ENCODE measurements at places on chromosomes 7 and 10.

DNA sequence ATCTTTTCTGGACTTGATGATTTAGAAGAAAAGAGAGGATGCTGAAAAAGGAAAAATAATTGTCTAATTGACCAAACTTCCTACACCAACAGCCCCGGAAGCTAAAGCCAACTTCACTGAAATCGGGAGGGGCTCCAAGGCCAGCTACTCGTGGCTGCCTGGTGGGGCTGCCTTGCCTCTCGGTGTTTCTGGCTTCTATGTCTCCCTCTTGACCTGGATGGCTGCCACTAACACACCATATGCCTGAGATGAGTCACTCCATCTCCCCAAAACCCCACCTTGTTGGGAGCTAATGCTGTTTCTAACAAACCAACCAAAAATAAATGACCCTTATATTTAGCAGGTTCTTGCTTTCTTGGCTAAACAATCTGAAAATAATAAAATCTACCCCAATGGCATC, 87.6 kb upstream of the AFAP1L2 start:
- DNase-seq: no peak

DNA sequence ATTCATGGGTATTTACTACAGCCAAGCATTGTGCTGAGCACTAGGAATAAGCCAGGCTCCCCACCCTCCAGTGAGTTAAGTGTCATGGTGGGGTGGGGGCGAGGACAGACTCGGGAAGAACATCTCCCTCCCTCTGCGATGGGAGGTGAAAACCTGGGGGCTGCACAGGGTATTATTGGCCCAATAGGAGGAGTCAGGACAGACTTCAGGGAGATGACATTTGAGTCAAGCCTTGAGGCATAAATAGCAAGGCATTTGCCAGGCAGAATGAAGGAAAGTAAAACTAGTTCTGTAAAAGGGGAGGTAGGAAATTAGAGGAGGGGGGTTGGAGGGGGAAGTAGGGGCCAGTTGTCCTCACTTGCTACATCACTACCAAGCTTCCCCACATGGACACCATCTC, 18.9 kb downstream of the NKX2-3 start:
- no peak for DNase-seq

- no peak for DNase-seq
These were observed 36.8 kb upstream of the INPP5F start for GRCh38 chr10:119689016-119689580.

GRCh38 chr7:27161214-27161720, 4.1 kb downstream of the HOXA9 start:
- no peak for DNase-seq

DNA sequence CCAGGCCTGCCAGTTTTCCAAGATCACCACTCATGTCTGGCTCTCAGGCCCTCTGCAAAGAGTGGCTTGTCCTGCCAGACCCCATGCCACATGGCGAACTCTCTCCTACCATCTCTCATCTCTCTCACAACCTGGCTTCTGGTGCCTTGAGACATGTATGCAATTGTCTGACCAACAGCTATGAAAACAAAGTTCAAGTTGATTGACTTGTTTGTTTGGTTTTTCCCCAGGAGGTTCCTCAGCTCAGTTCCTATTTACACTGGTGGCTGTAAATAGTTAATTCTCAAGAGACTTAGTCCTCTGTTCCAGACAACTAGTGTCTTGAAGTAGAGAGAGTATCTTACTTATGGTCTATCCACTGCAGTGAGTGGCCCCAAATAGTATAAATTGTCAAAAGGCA, 131.8 kb downstream of the SNX10 start:
- DNase-seq: no peak

DNA sequence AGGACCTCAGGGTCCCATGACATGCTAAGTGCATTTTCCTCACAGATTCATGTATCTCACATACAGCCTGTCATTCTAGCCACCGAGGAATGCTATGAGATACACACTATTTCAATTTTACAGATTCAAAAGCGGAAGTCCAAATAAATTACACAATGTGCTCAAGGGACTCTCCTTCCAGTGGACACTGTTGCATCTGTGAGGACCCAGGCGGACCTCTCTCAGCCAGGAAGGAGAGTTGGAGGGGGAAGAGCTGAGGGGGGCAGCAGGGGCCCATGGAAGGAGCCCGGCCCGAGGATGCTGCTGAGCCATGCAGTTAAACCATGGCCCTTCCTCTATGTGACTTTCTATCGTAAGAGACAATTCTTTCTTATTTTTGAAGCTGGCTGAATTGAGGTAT, 93.6 kb downstream of the VOPP1 start:
- no peak for DNase-seq

GRCh38 chr7:38274486-38274885, 1.1 kb upstream of the TARP start:
- DNase-seq: no peak

DNA sequence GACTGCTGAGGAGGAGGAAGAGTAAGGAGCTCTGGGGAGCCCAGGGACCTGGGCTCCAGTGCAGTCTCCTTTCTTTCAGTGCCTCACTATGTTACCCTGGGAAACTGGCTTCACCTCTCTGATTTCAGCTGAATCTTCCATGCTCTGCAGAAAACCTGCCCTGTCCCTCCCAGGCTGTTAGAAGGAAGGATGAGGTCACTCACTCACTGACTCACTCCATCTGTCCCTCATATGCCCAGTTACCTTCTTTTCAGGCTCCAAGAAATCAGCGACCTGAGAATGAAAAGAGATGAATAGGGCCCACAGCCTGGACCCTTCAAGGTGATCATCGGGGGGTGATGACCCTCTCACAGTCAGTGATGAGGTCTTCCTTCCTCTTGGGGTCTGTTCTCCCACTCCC, 481 bp downstream of the SFTPA2 start:
- DNase-seq: no peak

GRCh38 chr7:40640566-40640965, 505.8 kb downstream of the SUGCT start:
- DNase-seq: peak; percentile 27

- no peak for DNase-seq
These were observed 127.9 kb upstream of the EEPD1 start for GRCh38 chr7:36025190-36025589.

DNA sequence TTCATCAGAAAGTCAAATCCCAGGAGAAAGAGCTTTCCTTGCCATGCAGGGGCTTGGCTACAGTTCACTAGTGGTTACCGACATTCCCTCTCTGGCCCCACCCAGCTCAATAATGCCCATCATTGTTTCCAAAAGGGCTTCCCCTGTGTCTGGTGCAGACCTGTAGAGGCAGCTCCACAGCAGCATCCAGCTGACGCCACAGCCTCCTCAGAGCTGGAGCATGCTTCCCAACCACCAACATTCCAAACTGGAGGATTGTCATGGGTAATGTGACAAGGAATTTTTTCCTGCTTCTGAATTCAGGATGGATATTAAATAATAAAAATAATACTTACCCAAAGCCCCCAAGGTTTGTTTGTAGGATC, 77.4 kb downstream of the ZNF365 start:
- DNase-seq: no peak

DNA sequence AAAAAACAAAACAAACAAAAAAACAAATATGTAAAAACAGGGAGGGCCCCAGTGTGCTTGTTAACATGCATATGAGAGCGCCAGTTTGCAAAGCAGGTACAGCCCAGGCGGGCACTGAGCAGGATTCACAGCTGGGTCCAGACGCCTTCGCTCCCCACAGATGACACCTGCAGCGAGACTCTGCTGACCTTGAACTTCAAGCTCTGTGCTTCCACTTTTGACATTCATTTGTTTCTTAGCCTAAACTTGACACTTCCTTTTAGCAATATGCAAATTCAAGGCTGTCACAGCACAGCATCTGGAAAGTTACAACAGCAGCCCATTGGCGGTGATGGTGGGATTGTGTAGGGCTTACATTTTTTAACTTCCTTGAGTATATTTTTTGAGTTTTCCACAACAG, 88.8 kb upstream of the TNS3 start:
- no peak for DNase-seq

- peak; percentile 62 for DNase-seq
These were observed 41.6 kb downstream of the MRPS33 start for GRCh38 chr7:140972876-140973829.

DNA sequence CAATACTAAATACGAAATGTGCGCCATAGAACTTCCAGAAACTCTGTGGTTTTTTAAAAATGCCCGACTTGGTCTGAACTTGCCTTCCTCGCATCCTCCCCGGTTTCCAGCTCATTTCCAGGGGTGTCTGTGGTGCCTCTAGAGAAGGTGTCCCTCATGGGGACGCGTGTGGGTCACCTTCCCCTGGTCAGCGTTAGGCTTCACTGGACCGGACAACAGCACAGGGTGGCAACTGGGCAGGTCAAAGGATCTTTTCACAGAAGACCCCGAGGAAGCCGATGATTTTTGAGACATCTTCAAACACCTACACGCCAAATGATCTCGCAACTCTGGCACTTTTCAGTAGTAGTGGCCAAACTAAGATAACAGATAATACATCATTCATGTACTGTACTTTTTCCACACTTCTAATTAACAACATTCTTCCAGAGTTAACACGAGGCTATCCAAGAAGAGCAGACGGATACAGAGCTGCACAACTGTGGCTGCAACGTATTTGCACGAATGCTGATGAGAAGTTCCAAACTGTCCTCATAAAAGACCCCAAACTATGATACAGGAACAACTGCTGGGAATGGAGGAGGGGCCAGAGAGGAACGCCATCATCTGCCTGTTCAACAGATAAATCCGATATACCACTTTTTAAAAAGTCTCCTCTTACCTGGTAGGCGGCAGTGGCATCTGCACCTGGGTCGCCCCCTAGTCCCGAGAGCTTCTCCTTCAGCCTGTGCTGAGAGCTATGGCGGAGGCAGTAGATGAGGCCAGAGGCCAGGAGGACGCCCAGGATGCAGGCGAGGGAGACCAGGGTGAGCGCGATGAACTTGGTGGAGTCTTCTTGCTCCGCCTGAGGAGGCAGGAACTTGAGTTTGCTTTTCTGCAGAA, 345.5 kb downstream of the DNAJB6 start:
- no peak for DNase-seq

GRCh38 chr7:17651341-17651740, 289.0 kb downstream of the SNX13 start:
- peak; percentile 88 for DNase-seq

GRCh38 chr10:43373461-43373860, 2.0 kb downstream of the FXYD4 start:
- no peak for DNase-seq

DNA sequence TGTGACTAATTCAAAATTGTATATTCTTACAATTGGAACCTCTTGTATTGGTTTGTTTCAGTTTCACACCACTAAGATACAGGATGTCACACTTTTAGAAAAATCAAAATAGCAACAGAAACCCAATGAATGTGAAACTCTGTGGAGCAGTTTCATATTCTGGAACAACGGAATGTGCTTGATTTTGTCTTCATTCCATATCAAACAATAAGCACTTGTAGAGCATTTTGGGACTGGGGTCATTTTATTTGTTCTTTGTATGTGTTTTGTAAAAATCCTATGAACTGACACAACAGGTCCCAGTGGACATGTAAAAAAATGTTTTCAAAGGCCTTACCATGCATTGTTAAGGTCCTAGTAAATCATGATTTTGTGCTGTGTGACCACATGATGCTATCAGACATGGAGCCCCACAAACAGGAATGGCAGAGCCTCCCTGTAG, 123.1 kb downstream of the DKK1 start:
- DNase-seq: peak; percentile 50

DNA sequence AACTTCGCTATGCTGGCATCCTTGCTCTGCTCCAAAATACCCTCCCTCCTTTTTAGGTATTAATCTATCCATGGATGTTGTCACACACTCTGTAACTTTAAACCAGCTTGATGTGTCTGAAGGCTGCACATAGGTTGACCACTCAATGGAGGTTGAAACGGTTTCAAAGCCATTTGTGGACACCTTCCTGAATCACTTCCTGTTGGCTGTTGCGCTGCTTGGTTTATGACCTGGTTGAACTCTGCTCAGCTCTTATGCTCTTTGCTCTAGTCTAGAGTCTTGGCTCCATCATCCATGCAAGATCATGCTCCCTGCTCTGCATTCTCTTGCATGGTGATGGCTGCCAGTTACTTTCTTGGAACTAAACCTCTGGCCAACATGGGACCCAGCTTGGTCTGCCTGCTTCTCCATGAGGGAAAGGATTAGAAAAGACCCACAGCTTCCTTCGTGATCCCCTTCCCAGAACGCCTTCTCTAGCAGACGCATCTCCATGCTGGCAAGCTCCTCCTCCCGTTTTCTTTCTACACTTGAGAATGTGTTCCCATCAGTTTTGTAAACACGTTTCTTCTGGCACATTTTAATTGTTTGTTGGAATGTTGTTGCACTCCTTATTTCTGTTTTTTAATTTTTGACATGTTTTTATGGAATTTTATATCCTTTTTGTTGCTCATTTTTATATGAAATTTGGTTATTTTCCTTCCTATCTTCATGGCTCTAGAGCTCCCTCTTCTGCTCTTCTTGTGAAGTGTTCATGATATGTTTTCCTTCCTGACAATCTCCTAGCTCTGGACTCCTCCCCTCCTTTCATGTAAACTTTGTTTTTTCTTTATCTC, 149.8 kb downstream of the XPNPEP1 start:
- peak; percentile 8 for DNase-seq

DNA sequence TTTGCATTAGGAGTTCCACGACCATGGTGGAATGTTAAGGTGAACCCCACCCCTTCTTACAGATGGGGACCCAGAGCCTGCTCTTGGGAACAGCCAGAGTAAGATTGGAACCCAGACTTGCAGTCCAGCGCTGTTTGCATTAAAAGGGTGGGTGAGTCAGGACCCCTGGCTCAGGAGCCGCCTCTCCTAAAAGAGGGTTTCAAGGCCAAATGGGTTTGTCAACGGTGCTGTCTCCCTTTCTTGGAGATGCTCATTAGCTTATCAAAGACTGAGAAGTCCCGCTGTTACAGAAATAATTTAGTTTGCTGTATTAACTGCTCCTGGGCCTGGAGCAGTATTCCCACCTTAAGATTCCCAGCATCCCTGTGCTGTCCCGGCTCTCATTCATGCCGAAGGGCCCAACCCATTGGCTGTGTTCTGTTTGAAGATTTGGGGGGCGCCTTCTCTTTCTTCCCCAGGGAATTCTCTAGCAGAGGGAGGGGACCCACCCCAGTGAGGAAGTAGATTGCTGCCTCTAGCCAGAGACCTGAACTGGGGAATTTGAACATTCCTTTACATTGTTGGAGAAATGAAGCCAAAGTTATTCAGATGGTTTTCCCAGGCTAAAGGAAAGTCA, 1.8 kb downstream of the MARVELD1 start:
- DNase-seq: no peak

- DNase-seq: no peak
These were observed 7.0 kb upstream of the TRDMT1 start for GRCh38 chr10:17208476-17208875.

DNA sequence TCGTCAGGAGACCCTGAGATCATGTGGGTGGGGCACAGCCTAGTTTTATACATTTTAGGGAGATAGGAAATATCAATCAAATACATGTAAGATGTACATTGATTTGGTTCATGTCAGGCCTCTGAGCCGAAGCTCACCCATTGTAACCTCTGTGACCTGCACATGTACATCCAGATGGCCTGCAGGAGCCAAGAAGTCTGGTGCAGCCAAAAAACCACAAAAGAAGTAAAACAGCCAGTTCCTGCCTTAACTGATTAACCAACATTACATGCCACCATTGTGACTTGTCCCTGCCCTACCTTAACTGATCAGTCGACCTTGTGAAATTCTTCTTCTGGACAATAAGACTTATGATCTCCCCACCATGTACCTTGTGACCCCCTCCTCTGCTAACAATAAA, 16.0 kb upstream of the LRRC61 start:
- no peak for DNase-seq

GRCh38 chr10:35884657-35885071, 242.6 kb upstream of the FZD8 start:
- DNase-seq: no peak
